Thyroid gland (tissue), 4 donors: ENCODE measurements at places on chromosomes 16 and 17. TPM values are rescaled to one million over a fixed set of nuclear protein-coding genes. Genes with fewer than 3 reads are reported as not detected.
A peak's percentile ranks its signal among the peaks of the same experiment; 100 is the strongest.

ZACN gene
- total RNA-seq: not detected

IGF2BP1 gene
- 0.94 TPM for total RNA-seq

HBQ1 gene
- not detected for total RNA-seq

GRCh38 chr17:76528156-76528527 lies 9.4 kb downstream of the CYGB start:
- no peak for DNase-seq

DNA sequence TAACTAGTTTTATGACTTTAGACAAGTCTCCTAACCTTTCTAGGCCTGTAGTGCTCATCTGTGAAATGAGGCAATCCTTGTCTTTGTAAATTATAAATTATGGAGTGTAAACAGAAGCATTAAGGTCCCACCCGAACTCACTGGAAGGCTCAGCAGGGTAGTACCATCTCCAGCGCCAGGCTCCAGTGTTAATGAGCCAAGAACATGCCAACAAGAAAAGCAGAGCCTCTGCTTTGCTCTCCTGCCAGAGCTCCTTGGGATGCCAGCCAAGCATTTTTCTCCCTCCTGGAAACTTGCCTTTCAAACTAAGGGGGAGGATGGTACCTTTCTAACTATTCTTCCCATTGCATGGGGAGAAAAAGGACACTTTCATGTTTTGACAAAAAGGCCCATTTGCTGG lies 14.9 kb downstream of the LIMD2 start:
- DNase-seq: peak; percentile 55

GRCh38 chr16:31519759-31520431 lies 7.8 kb upstream of the AHSP start:
- no peak for DNase-seq

GRCh38 chr16:54508351-54508750 lies 221.8 kb upstream of the IRX3 start:
- no peak for DNase-seq

DNA sequence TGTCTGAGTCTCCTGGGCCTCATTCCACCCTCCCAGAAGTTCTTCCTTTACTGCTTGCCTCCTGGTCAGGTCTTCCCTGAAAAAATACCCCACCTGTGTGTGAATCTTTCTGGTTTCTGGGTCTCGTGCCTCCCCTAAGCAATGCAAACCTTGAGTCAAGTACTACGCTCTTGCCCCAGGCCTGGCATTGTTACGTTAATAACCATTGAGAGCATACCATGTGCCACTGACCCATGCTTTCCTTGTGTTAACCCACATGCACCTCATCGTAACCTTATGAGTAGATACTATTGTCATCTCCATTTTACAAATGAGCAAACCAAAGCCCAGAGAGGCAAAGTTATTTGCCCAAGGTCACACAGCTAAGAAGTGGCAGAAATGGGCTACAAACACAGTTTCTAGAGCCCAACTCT lies 25.4 kb upstream of the TOB1 start:
- no peak for DNase-seq

DNA sequence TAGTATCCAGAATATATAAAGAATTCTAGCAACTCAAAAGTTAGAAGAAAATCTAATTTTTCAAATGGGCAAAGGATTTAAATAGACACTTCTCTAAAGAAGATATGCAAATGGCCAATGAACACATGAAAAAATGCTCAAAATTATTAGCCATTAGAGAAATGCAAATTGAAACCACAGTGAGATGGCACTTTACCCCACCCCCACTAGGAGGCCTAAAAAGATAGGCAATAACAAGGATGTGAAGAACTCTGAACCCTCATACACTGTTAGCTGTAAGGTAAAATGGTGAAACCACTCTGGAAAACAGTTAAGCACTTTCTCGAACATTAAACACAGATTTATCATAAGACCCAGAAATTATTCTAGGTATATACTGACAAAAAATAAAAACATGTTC lies 71.4 kb upstream of the IRX6 start:
- no peak for DNase-seq

DNA sequence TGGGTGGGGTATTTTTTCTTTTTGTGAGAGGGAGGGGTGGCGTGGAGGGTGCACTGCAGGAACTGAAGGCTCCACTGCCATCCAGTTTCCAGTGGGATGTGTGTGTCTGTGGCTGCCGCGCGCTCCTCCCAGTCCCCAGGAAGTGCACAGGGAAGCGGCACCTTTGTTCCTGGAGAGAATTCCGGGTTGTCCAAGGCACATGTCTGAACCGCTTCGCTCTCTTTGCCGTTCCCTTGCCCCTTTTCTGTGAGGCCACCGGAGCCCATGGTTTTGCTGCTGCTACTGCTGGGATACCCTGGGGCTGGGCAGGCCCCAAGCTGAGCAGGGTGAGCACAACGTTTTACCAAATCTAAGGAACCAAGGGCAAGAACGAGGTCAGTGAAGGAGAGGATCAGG lies 19.5 kb downstream of the ACSF3 start:
- no peak for DNase-seq

- no peak for DNase-seq
Measured at GRCh38 chr16:12202486-12202885, 226.0 kb downstream of the SNX29 start.

GRCh38 chr16:66933776-66934137 lies 445 bp downstream of the CIAO2B start:
- peak; percentile 44 for DNase-seq

DNA sequence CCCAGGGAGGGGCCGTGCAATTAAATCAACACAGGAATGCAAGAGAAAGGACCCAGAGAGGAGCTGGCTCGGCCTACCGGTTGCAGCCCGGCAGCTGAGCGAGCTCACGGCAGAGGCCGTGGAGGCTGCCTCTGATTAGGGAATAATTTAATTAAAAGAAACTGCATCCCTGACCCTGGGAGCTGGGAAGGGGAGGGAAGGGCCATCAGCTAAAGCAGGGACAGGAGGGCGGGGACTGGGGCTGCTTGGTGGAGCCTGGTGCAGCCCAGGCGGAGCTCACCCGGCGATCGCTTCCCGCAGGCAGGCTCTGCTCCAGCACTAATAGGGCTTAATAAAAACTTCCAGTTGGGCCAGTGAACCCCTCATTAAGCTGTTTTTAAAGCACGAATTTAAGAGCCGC lies 43.4 kb downstream of the LMF1 start:
- DNase-seq: no peak

DNA sequence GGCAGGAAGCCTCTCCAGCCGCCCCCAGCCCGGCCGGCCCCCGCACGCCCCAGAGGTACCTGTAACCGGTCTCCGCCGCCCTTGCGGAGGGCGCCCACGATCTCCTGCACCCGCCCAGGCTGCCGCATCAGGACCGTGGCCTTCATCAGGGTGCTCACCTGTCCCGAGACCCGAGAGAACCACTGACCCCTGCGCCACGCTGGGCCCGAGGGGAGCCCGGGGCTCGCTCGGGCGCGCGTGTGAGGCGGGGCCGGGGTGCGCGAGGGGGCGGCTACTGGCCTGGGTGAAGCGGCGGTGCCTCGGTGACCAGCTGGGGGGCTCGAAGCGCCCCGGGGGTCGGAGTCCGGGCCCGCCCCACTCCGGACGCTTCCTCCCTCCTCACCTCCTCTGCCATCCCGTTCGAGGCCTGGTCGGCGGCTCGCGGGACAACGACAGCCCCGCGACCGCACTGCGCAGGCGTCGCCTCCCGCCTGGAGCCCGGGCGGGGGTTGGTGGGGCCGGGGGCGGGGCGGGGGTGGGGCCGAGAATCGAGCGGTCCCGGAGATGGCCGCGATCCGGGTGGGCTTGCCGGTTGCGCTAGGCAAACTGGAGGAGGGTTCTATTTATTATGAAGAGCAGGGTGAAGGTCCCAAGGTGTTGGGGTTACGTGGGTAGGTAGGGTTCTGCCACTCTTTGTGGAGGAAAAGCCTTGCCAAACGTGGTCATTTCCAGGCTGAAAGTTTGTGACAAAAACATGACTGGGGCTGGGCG lies at the start of gene NT5C3B:
Gene NT5C3B (minus strand): TSS at position 433 of the 750 bp plus-strand sequence. CDS start 39 bp downstream, at position 394.
- peak; percentile 69 for DNase-seq

- no peak for DNase-seq
Measured at GRCh38 chr17:61303817-61304096, 95.9 kb upstream of the TBX2 start.
